Cortex of kidney (tissue), 1 donor: ENCODE measurements at places on chromosomes 1 and 21.

DNA sequence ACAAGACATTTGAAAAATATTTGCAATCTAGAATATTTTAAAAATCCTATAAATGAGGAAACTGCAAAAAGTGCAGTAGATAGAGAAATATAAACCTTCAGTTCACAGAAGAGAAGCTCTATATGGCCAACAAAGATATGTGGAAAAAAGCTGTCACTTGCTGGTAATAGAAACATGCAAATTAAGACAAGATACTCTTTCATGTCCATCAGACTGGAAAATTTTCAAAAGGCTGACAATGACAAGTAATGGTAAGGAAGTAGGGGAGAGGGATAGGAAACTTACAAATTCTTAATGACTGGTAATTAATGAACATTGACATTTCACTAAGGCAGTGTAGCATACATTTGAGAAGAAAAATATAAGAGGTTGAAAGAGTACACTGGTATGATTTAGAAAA lies 147.9 kb downstream of the MRPL39 start:
- no peak for DNase-seq

- DNase-seq = no peak
Measured at GRCh38 chr1:168433238-168433637, 110.6 kb downstream of the XCL2 start.

GRCh38 chr1:176719447-176719846 lies 256.5 kb downstream of the PAPPA2 start:
- DNase-seq = no peak

DNA sequence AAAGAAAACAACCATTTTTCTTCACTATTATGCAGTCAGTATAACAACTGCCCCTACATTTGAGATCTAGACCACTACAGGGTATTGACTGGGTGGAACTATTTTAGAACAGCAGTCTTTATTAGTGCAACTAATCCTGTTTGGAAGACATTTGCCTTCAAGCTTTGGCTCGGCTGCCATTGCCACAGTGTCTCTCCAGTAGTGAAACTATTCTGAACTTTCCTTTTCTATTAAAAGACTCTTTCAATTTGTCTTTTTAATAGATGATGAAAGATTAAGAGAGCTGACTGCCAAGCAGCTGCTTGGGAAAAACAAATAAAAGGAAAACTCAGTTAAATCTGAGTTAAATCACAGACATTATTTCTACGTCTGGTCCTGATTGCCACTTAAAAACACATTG lies 49.3 kb downstream of the LPGAT1 start:
- no peak for DNase-seq

DNA sequence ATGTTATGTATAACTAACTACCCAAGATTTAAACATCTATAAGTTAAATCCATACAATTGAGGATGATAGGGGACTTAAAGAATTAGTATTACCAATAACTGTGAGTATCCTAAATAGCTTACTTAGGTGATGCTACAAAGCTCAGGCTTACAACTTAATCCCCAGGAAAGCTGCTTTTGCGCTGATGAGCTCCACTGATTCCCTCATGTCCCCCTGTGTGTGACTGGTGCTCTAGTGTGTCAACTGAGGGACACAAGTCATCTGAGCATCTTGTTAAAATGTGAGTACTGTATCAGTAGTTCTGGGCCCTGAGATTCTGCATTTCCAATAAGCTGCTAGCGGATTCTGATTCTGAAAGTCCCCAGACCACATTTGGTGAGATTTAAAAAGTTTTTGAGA lies 1458.8 kb downstream of the MRPL39 start:
- DNase-seq = no peak

DNA sequence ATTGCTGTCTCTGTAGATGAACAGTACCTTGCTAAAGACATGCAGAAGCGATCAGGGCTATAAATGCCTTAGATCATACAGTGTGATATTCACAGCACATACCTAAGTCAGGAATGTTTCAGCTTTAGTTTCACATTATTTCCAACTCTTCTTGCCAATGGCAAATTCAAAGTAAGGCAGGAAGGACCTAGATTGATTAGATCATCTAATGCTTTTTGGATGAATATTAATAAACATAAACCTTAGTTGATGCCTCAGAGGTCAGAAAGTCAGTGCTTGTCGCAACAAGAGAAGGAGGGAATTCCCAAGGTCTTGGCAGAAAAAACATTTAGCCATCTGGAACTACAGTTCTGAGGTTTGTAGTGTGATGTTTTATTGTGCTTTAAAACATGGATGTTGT lies 122.3 kb downstream of the TNFSF18 start:
- DNase-seq = no peak

DNA sequence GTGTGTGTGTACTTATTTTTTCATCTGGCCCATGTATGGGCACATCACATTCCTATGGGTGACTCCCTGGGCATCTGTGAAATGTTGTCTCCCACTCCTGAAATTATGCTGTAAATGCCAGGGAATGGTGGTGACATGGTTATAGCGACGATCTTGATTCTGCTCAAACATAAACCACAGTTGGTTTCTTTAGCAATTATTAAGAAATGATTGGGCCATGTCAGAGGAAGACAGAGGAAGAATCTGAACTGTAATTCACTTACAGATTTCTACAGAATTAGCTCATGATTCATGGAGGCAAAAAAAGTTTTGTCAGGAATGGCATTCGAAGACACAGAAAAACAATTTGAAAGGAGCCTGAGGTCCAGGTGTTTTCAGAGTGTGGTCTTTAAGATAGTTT lies 25.8 kb upstream of the KCNE1 start:
- DNase-seq = no peak

- no peak for DNase-seq
Measured at GRCh38 chr1:62093261-62093660, 101.4 kb upstream of the L1TD1 start.

GRCh38 chr1:54701996-54702395 lies 13.7 kb upstream of the TTC4 start:
- DNase-seq = no peak

- DNase-seq = no peak
Measured at GRCh38 chr1:237709355-237709754, 181.4 kb downstream of the ZP4 start.

- no peak for DNase-seq
Measured at GRCh38 chr1:4977701-4978100, 323.3 kb downstream of the AJAP1 start.

DNA sequence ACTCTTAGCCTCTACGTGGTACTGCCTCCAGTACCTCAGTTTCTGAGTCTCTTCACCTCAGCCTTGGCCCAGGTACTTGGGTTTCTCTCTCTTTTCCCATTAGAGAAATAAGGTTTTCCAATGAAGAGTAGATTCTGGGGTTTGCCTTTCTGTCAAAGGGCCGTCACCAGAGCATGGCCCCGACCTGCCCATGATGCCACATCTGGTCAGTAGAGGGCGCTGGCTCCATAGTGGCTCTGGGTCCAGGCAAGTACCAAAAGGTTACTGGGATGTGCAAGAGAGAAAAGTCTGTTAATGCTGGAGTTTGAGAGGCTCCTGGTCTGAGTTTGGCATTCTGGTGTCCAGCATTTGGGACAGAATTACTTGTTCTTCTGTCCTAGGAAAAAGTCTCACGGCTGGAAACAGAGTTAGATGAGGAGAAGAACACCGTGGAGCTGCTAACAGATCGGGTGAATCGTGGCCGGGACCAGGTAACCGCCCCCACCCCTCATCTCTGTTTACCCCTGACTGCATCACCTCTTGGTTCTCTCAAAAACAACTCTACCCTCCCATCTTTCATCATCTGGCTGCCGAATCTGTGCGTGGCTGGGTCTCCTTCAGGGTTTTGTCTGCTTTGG lies 5.3 kb upstream of the TUFT1 start:
- no peak for DNase-seq

- no peak for DNase-seq
Measured at GRCh38 chr21:44074315-44074958, 32.8 kb upstream of the PWP2 start.

DNA sequence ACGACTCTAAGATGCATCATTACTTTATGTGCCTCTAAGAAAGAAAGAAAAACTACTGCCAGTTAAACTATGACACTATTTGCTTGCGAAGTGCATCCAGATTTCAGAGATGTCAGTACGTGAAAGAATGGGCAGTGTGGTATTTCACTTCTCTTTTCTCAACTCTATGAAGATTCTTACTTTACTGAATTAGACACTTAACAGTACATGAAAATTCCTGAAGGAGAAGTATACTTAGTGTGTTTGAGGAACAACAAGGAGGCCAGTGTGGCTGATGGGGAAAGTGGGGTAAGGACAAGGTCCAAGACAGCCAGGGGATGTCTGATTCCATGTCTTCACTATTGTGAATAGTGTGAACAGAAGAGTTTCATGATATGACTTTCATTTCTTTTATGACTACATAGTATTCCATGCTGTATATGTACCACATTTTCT lies 53.9 kb upstream of the HSD17B7 start:
- no peak for DNase-seq

GRCh38 chr1:76595024-76595423 lies 272.3 kb upstream of the ST6GALNAC5 start:
- DNase-seq = no peak

- no peak for DNase-seq
Measured at GRCh38 chr1:99849413-99849743, 783 bp upstream of the AGL start.

DNA sequence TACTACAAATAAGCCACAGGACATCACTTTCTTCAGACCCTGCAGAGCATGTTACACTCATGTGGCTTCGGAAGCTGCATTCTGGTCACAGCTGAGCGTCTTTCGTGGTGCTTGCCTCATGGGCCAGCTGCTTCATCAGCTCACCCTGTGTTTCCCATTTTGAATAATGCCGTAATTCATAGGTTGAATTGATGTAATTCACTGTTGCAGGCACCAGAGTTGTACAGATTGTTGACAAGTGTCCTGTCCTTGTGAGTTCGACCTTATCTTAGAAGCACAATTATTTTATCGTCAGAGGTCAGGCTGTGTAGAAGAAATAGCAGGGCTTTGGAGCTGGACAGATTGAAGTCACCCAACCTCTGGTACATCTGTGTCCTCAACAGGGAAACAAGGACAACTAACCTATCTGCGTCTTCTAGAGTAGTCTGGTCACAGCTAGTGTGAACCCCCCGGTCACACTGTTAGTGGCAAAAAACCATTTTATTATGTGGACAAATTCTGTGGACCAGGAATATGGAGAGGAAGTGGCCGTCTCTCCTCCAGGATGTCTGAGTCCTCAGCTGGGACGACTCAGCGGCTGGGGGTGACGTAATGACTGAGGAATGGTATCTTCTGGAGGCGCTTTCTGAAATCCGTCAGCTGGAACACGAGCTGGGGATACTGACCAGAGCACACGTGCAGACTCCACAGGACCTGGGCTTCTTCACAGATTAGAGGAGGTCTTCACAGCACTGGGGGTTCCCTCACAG lies 17.8 kb downstream of the PKNOX1 start:
- no peak for DNase-seq

DNA sequence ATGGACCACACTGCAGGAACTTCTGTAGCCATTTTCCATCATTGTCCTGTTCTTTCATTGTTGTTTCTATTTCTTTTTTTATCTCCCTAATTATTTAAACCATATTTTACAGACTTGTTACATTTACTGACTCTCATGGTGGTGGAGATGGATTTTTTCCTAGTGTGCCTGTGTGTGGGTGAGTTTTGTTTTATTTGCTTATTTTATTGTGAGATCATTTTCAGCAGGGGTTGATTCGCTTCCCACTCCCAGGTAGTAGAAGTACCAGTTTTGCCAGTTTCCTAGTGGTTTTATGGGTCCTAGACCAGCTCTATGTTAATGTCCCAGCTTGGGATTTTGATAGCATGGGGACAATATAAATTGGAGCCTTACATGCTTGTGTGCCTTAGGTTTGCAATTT lies 80.0 kb upstream of the BACH1 start:
- DNase-seq = no peak

DNA sequence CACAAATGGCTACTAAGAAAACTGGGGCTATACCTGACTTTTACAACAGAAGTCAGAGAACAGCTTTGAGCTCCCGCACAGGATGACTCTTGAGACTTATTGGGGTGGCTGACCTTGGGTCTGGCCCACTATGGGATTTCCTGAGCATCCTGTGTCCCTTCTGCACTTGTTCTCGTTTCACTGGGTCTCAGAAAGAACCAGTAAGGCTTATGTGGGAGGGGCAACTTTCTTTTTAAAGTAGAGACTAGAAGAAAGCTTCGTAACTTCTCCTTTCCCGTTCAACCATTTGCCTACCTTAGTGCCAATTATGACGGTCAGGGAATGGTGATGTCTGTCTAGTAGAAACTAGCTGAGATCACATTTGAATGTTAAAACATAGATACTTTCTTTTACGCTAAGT lies 59.5 kb upstream of the C1orf105 start:
- no peak for DNase-seq

GRCh38 chr1:205190845-205191577 lies 20.5 kb downstream of the DSTYK start:
- DNase-seq = no peak

DNA sequence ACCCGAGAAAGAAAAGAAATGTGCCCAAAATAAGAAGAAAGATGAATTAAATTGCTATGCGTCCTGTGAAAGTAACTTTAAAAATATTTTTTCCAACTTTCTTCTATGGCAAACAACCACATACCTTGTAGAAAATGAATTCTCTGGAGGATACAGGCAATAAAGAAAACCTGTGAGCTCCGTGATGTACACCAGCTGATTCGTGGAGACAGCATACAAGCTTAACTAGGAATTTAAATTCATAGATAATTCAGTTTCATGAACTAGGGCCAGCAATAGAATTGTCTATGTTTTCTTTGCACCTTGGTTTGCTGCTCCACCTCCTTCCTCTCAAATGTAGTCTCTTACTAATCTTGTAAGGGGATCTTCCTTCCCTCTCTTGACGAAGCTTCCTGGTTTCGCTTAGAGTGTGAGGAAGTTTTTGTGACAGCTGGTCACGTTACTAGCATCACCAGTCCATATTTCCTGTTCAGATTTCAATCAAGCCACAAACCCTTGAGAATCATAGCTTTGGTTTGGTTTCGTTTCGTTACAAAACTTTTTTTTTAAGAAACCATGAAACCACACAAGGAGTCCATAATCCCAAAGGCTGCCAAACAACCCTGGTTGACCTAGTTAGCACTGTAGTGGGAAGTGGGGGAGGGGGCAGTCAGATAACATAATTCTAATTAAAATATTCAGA lies 35.8 kb downstream of the GREM2 start:
- no peak for DNase-seq

DNA sequence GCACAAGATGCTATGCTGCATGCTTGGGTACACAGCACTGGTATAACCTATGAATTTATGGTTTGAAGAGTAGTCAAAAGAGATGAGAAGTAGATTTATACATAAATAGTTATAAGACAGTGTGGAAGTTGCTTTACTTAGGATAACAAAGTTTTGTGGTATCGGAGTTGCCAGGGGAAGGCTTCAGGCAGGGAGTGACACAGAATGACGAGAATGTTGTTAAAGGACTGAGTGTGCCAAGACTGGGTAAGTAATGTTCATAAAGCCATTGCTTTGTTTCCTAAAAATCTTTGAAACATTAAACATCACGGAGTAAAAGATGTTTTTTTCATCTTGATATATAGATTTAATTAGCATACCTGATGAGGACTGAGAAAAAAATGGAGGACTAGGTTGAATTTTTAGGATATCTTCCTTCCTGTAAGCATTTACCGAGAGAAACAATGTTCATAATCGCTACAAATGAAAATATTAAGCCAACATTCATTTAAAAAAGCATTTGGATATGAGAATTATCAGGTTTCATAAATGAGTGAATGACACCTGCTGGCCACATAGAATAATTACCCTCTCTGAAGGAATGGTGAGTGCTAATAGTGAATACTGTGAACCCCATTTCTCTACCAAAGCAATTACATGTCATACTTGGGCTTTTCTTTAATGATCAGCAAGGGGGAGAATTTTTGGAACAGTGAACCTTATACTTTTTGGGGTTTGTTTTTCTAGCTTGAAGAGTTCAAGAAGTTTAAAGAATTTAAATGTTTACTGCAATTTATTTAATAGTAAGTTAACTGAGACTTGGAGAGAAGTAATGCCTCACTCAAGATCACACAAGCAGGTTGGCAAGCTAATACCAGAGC lies 28.4 kb downstream of the EXTL2 start:
- no peak for DNase-seq
